Articular chondrocyte of knee joint (primary cell): ENCODE measurements at places on chromosomes 13 and 19. TPM values are rescaled to one million over a fixed set of nuclear protein-coding genes. Genes with fewer than 3 reads are reported as not detected.

The FAM216B gene
- total RNA-seq: not detected in 2 replicates

The SACS gene
- 68.7 and 78.3 TPM in 2 replicates for total RNA-seq

The ZNF723 gene
- not detected in 2 replicates for total RNA-seq

The KLF5 gene
- total RNA-seq: 6.3 and 6.4 TPM in 2 replicates

The IGFL1 gene
- not detected in 2 replicates for total RNA-seq

The FSTL3 gene
- 15.9 and 33.2 TPM in 2 replicates for total RNA-seq

The ANGPTL8 gene
- total RNA-seq: not detected in 2 replicates

The PCDH9 gene
- 4.1 and 4.2 TPM in 2 replicates for total RNA-seq
